T-helper 2 cell treated with Interferon-gamma antibody and Interleukin-4, amounts not matched to agents 5 μg/mL and 100 μg/mL, for 36 hours (primary cell): ENCODE measurements at places on chromosomes 3 and 15.

DNA sequence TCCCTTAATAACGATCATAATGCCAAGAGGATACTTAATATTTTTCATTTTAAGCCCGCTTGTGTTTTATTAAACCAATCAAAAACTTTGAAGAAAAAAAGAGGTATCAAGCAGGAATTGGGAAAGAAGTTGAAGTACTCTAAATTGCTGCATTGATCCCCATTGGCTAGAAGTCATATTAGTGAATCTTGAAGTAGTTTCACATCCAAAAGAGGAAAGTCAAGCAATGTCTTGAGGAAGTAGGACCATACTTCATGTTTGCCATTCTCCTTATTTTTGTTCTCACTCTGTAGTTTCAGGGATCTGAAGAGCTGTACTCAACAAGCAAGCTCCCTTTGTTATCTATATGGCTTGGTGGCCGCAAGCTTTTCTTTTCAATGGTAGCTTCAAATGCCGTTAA lies 2.2 kb downstream of the SCAANT1 start:
- no peak for DNase-seq

DNA sequence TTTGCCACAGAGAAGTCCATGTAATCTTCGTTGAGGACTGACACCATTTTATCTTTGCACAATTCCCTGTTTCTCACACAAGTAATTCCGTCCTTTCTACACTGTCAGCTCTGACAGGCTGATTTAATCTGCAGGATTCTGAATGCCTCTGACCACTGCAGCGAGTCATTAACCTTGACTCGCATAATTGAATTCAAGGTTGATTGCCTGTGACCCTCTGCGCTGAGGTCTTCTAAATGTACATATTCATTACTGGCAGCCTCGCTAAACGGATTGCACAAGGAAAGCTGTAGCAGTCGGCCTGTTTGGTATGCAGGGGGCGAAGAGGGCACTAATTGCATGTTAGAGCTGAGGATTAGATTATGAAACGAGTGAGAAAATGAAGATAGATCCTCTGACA lies 147.8 kb downstream of the SHOX2 start:
- DNase-seq = no peak

DNA sequence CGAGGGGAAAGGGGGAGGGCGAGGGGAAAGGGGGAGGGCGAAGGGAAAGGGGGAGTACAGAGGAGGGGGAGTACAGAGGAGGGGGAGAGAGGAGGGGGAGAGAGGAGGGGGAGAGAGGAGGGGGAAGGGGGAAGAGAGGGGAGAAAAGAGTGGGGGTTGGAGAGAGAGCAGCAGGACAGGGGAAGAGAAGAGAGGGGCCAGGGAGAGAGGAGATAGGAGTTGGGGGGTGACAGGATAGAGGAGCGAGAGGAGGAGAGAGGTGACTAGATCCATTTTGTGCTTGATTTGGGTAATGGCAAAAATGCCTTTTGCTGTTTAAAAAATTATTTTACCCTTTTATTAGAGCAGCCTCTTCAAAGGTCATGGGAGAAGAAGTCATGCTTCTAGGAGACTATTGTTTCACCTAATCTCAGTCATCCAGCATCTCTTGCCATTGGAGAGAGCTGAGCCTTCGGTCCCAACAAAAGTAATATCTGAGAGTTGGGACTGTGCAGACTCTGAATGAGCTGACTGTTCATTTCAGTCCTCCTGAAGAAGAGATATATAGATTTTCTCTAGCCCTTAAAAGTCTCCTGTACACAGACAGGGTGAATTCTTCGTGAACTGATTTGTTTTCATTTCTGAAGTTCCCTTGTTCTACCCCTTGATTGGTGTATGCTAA lies 15.1 kb upstream of the TOP2B start:
- DNase-seq = no peak

DNA sequence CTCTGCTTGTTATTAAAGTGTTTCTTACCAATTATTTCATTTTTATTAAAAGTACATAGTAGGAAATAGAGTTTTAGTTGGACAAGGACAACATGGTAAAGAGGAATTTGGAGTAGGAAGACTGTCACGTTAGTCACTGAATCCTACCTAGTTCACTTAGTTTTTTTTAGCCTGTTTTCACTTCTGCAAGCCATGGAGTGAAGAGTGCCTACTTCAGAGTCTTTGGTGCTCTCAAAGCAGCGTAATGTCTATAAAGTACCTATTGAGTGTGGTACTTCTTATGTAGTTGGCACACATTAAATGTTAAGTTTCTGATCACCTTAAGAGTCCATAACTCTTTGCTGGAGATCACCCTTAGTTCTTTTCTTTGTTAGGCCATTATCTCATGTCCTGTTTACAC lies 78.7 kb downstream of the LPP start:
- DNase-seq = no peak

DNA sequence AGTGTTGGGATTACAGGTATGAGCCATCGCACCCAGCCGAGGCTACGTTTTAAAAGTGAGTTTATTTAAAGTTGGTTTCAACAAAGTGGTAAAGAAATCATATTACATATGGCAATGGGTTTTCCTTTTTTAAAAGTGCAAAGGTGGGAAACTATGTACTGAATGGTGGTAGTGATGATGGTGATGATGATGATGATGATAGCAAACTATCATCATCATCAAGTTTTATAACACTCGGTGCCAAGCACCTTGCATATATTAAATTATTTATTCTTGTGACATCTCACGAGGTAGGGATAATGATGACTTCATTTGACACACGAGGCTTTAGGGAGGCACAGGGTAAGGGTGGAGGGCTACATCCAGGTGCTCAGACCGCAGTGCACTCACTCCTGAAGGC lies 64.3 kb downstream of the BDH1 start:
- no peak for DNase-seq

DNA sequence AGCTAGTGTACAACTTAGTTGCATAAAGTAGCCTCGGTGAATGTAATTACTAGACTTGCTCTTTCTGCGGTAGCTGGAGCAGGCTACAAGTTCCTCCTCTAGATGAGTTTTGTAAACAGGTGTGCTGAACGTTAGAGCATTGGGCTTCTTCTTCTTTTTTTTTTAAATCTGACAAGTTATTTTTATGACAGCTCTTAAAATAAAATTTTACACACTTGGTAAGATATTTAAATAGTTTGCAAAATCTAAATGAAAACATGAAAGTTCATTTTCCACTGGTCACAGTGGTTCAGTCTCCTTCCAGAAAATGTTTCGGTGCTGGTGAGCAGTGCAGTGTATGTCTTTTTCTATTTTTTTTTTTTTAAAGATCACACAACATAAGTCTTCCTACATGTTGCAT lies 3.0 kb downstream of the CCR9 start:
- DNase-seq = no peak

GRCh38 chr3:87674397-87675161 lies 384.2 kb downstream of the CGGBP1 start:
- no peak for DNase-seq

GRCh38 chr15:56460947-56461346 lies 4.0 kb downstream of the MNS1 start:
- no peak for DNase-seq

DNA sequence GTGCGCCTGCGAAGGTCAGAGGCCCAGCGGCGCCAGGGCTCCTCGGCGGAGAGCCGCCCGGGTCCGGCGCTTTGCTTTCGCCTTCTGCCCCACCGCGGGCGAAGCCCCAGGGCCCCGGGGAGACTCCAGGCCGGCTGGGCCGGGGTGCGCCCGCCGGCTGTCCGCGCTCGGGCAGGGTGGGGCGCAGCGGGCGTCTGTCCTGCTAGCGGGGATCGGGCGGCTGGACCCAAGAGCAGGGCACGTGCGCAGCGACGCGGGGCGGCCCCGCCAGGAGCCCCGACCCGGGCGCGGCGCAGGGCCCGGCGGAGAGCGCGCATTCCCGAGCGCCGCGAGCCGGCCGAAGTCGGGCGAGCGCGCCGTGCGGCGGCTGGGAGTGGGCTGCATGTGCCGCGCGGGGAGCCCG lies 569 bp upstream of the ALDH1A3 start:
- DNase-seq = no peak

GRCh38 chr3:40951636-40952035 lies 247.7 kb upstream of the CTNNB1 start:
- DNase-seq = no peak

- DNase-seq = no peak
These were observed 164.0 kb downstream of the IL20RB start for GRCh38 chr3:137121704-137122314.

DNA sequence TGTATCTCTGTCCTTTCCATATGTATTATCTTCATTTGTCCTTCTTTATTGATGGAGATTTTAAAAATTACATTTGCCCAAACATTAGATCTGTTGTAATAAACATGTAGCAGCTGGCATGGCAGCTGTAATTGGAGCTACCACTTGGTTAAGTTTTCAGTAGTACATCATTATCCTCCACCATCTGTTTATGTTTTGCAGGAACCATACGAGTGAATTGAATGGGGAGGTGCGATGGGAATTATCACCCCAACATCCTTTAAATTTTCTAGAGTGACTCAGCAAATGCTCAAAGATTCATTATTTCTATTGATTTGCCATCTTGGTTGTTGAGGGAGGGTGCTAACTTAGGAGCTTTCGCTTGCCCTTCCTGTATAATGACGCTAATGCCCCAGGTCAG lies 32.6 kb upstream of the NOX5 start:
- DNase-seq = no peak

DNA sequence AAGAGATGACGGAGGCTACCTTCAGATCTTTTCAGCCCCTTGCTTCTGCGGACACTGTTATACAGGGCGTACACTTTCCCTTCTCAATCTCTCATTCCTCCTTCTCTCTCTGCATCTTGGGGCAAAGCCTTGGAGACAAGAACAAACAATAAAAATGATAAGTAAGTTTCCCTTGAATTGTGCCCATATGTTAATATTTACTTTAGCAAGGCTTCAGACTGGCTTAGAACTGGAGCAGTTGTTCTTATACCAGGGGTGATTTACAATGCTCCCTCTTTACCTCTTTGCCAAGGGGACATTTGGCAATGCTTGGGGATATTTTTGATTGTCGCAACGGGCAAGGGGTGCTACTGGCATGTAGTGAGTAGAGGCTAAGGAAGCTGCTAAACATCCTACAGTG lies 29.4 kb downstream of the TIMMDC1 start:
- DNase-seq = no peak

DNA sequence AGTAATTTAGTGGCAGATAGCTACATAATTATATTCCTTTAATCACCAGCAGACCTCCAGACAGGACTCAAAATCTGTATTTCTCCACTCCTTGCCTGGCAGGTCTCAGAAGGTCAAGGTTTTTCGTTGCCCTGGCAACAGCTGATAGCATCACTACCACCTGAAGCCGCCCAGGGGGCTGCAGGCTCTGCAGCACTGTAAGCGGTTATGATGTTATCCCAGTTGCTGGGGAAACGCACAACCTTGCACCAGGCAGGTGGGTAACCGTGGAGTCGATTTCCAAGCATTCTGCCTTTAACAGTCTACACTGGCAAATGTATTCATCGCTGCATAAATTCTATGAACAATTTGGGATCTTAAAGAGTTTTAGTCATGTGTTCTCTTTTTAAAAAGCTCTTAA lies 756.3 kb downstream of the NTRK3 start:
- DNase-seq = no peak

GRCh38 chr15:92809880-92810361 lies 90.2 kb upstream of the CHD2 start:
- peak; percentile 28 for DNase-seq

DNA sequence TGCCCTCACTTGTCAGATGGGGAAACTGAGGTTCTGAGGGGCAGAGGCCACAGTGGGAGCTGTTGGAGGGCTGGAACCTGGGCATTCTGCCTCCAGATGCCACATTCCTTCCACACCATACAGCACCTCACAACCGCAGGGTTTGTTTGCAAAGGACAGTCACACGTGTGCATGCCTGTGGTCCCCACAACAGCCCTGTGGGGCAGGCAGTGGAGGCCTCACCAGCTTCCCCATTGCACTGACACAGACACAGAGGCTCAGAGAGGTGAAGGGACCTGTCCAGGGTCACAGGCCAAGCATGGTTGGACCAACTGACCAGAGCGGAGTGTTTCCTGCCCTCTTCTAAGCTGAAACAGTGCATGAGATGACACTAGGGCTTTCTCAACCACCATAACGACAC lies 75.2 kb upstream of the SEC13 start:
- DNase-seq = no peak

GRCh38 chr3:195033531-195034091 lies 237.3 kb downstream of the XXYLT1 start:
- no peak for DNase-seq

DNA sequence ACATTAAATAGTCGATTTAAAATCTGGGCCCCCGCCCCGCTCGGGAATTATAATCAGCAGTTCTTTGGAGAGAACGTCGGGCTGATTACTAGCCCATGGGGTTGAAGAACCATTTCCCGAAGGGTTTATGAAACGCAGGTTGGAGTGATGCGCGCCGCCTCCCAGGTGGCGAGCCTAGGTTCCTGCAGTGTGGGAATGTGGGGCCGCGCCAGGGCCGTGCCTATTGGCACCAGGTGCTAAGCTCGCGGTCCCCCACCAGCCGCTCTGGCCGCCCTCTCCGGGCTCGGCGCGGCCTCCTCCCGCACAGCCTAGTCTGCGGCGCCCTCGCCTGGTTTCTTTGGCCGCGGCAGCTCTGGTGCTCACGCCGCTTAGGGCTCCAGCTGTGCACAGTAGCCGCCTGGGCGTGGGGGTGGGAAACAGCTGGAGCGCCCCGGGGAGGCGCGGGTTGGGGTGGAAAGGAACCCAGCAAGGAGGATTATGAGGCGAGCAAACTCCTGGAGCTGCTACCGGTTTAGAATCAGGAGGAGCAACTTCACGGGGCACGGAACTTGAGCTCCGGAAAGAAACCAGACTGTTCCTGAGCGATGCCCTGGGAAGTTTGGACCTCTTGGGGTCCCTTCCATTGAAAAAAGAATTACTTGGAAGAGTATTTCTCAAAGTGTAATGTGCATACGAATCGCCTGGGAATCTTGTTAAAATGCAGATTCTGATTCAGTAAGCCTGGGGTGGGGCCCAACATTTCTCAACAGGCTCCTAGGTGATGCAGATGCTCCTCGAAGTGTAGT lies 5.6 kb upstream of the MECOM start:
- DNase-seq = peak; percentile 43

GRCh38 chr3:122966045-122966444 lies 61.5 kb downstream of the SEMA5B start:
- DNase-seq = no peak

DNA sequence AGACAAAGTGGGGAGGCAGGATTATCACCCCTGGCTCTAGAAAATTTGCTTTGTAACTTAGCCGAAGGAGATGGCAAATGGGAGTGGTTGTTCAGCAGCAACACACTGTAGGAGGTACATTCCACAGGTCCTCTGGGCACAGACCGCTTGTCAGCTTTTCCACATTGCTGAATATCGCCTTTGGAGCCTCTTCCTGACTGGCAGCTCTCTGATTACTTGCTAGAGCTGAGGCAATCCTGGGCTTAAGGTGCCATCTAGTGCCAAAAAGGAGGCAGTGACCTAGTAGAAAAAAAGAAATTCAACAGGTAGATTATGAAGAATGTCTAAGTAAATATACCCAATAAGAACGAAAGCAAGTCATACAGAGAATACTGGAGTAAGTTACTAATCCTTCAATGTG lies 13.1 kb upstream of the SCN5A start:
- DNase-seq = no peak
